ENCODE measurements at places on chromosomes 13 and 19.

- no peak for DNase-seq
Observed at GRCh38 chr19:28656644-28657043, 556.3 kb downstream of the UQCRFS1 start.

- no peak for DNase-seq
Observed at GRCh38 chr13:45630791-45631190, 15.3 kb upstream of the ERICH6B start.

DNA sequence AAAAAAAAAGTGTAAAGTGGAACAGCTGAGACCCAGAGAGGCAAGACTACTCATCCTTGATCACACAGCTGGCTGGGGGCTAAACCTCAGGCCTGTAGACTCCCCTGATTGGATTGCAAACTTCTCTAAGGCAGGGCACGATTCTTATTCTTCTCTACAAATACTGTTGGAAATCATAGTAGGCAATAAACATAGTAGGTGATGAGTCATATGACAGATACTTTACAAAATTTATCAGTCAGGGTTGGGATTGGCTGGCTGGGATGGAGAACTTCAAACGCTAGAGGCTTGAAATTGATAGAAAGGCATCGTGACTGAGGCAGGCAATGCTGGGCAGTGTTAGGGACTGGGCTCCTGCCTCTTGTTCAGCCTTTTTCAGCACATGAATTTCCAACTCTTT lies 5.9 kb upstream of the MATK start:
- DNase-seq, result no peak

DNA sequence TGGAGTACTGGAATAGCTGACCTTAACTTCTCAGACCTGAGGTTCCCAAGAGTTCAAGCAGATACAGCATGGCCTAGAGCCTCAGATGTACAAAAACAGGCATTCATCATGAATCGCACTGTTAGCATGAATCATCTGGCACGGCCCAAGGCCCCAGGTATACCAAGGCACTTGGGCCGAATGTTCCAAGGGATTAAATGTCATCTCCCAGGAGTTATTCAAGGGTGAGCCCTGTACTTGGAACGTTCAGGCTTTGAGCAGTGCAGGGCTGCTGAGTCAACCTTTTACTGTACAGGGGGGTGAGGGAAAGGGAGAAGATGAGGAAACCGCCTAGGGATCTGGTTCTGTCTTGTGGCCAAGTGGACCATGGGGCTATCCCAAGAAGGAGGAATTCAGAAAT lies 6.3 kb downstream of the KLK3 start:
- DNase-seq, result no peak

- no peak for DNase-seq
Observed at GRCh38 chr13:31223640-31224039, 23.9 kb downstream of the B3GLCT start.

DNA sequence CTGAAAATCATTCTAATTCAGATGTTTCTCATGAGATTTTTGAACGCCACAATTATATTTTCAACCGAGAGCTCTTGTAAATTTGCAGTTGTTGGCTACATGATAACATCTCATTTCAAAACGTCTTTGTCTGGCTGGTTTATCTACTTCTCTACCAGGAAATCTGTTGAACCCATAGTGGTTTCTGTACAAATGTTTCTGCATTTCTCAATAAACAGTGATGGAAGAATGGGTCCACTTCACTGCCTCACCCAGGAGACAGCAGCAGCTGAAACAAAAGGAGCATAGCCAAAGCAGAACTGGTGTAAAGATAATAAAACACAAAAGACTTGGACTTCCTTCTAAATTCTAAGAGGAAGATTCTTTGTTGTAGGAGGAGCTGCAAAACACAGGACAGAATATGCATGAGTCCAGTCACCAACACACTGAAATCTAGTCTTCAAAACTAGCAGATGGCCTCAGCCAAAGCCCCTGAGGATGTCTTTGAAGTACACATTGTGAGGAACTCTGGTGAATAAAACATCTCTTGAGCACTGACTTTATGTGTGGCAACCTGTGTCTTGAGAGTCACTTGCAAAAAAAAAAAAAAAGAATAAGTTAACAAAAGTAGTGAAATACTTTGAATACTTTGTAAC lies 68.6 kb upstream of the FGF14 start:
- no peak for DNase-seq

- DNase-seq, result peak; percentile 83
Observed at GRCh38 chr19:31356587-31357314, 7.5 kb upstream of the TSHZ3 start.

DNA sequence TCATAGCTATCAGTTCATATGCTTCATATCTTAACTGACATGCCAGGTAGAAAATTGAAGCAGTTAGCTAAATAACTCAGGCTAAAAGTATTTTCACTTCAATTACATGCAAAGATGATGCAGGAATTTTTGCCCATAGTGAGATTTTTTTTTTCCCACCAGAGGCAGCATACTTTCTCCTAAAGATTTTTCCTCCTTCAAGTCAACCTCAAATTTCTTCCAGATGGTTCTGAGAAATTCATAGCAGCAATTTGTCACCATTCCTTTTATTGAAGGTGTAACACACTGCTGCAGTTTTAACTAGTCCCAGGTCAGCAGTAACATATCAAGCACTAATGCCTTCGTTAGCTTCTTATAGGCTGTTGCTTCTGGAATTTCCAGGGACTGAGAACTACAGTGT lies 141.9 kb downstream of the SUCLA2 start:
- no peak for DNase-seq

DNA sequence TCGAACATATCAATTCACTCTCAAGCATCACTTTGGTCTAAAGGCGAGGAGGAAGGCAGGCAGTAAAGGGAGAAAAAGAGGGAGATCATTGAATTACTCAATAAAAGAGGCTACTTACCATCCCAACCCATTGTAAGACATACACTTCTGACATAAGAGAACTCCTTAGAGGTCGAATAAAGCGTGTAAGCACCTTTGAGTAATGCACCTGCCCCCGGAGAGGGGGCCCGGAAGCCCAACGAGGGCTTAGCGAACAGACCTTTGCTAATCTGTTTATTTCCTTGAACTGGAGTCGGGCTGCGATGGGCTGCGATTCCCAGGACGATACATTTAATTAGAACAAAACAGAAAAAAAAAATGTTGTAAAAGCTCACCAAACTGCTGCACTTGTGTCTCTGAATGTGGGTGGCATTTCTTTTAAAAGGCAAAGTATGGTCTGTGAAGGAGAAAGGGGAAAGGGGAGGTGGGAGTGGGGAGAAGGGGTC lies 3.0 kb downstream of the ZC3H4 start:
- DNase-seq, result peak; percentile 73

DNA sequence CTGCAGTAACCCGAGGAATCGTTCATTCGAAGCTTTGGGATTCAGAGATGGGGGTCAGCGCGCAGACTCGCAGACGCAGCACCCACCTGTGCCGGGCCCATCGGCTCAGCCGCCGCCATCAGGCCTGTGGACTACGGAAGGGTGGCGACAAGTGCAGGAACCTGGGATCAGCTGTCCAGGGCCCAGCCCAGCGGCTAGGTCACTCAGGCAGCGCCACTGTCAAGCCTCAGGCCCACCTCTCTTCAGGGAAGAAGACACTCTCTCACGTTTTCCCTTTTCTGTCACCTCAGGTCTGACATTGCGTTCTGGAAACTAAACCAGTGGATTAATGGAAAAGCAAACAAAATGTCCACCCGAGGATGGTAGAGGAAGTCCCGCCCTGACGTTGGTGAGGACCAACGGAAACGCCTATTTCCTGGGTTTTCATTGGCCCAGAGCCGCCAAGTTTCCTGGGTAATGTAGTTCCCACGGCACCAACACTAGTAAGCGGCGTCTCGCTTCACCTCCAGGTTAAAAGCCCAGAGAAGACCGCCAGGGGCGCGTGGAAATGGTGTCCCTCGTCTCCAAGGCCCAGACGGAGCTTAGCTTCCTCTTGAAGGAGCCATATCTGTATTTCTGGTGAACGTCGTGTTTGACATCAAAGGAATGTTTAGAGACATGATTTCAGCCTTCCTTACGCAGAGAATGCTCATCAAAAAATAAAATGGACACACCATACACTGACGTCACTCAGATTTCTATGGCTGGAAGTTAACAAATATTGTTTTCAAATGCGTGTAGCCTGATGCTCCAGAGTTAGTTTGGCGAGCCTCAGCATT lies at the start of gene ZNF772:
ZNF772 (minus strand) TSS at position 376 of the 818 bp plus-strand sequence; CDS start at position 119, 257 bp downstream.
- DNase-seq, result peak; percentile 86

DNA sequence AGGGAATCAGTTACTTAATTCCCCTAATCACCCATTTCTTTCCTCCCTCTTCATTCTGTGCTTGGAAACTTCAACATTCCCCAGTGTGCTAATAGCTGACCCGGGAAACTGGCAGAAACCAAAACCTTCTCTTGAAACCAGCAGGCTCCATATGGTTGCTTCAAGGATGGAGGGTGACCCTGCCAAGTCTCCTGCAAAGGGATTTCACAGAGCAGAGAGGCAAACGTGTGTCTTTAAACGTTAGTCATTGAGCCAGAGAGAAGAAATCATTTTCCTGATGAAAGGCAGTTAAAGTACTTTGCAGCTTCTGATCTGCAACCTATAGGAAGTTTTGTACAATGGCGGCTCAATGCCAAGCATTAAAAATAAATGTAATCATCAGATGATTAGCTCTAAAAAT lies 220.9 kb downstream of the POU4F1 start:
- no peak for DNase-seq

DNA sequence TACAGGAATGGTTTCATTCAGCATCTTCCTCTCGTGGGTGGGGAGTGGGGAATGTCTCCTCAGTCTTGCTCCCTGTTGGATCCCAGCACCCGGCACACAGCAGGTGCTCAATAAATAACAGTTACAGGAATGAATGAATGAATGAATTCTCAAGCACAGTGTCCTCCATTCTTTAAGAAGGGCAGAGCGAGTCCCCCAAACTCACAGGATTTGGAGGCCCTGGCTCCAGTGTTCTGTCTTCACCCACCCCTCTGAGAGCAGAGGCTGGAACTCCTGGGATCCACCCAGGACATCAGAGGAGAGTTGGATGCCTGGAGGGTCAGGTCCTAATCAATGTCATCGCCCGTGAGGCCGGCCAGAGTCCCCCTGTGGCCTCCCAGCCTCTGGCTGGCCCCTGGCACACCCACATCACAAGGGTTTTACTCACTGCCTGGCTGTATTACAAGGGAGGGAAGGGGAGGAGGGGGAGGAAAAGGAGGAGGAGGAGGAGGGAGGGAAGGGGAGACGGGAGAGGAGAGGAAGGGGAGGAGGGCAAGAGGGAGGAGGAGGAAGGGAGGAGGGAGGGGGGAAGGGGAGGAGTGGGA lies 8.7 kb upstream of the CREB3L3 start:
- DNase-seq, result no peak

DNA sequence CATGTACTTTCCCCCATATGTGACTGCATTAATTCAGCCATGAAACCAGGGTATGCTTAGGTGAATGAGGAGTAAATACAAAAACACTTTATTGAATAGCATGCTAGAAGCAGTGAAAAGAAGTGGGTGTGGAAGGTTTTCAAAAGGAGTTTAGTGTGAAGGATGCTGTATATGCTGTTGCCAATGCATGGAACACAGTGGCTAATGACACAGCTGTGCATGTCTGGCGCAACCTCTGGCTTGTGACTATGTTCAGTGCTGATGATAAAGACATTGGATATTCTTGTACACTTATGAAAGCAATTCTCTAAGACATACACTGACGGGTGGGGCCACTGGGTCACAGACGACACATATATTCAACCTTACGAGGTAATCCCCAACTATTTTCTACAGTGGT lies 55.2 kb downstream of the SOX21 start:
- no peak for DNase-seq

DNA sequence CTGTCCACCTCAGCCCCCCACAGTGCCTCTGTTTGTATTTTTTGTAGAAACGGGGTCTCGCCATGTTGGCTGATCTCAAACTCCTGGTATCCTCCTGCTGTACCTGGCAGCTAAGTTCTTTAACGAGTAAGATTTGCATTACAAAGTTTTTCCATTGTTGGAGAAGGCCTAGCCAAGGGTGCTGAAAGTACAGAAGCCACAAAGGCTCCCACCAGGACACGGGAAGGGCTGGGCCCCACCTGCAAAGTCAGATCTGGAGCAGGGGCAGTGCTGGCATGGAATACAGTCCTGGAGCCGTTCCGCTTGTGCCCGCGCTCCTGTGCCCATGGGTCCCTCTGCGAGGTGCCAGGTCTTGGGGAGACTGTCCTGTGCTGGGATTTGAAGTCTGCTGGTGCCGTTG lies 12.1 kb downstream of the FZR1 start:
- no peak for DNase-seq

DNA sequence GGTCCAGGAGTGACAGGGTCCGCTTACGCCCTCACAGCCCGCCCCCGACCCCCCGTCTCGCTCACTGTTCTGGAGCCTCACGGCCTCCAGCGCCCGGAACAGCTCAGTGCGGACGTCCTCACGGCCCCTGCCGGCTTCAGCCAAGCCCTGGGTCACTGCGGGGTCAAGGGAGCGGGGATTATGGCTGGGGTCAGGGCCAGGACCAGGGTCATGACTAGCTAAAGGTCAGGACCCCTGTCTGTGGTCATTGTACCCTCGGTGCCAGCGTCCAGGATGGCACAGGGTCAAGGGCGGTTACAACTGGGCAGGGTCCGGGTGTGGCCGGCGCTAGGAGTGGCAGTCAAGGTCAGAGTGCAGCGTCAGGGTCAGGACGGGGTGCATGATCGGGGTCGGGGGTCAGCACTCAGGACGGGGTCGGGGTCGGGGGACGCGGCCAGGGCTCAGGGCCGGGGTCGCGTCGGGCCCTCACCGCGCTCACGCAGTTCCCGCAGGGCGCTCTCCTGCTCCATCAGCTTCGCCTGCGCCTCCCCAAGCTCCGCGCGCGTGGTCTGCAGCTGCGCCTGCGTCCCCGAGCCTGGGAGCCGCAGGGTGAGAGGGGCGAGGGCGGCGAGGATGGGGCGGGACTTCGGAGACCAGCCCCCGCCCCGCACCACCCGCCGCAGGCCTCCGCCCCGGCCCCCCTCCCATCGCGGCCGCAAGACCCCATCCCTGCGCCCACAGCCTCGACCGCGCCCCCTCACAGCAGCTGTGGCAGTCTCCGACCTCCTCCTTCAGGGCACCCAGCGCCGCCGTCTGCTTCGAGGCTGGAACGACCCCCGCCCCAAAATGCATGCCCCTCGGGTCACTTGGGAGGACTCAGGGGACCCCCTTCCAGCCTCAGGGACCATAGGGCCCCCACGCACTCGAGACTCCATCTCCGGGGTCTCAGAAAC lies 1.4 kb downstream of the CLEC4G start:
- no peak for DNase-seq

DNA sequence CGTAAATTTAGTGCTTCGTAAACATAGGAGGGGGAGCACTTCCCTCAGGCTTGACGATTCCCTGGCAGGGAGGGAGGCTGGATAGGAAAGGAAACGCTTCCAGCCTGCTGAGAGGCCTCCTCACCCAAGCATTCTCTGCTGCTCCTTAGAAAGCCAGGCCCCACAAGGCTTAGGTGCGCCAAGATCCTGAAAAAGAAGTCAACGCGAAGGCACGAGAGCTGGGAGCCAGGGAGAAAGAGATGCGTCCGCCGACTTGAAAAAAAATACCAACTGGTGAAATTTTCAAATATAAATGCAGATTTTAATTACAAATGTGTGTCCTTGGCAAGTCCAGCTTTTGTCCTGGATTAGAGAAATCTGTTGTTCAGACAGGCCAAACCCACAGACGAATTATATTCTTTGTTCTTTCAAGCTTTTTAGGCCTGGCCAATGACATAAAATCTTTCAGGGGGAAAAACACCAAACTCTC lies 64.0 kb downstream of the ALOX5AP start:
- DNase-seq, result no peak

GRCh38 chr13:41568972-41569351 lies 111.6 kb downstream of the RGCC start:
- DNase-seq, result no peak
